NCI-H524 (cell line): ENCODE measurements at places on chromosomes 6 and 20.

DNA sequence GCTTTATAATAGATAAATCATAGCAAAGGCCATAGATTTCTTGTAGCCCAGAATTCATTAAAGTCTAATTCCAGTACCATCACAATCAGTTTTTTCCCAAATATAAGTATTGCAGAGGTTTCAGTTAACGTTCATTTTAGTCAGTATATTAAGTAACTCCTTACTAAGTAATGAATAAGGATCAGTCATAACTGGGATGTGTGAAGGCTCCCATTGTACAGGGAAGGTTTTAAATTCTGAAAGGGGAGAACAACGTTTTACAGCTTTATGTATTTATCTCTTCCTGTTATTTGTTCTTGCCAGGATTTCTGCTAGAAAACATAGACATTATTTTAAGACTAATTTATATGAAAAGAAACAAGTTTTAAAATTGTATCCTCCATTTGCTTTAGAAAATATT lies 215.5 kb upstream of the LAMP5 start:
- no peak for DNase-seq

DNA sequence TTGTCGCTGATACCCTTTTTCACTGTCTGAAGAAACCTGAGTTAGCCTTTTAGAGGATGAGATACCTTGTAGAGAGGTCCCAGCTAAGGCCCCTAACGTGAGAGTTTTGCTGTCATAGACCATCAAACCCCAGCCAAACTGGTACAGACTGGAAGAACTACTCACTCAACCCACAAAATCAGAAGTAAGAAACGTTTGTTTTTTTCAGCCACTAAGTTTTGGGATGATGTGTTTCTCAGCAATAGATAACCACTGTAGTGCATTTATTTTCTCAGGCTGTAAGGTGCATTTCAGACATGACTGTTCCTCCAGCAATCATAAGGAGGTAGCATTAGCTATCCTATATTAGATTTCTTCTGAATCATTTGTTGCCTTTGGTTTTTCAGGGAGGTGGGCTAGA lies 407.3 kb upstream of the FLRT3 start:
- DNase-seq = no peak

DNA sequence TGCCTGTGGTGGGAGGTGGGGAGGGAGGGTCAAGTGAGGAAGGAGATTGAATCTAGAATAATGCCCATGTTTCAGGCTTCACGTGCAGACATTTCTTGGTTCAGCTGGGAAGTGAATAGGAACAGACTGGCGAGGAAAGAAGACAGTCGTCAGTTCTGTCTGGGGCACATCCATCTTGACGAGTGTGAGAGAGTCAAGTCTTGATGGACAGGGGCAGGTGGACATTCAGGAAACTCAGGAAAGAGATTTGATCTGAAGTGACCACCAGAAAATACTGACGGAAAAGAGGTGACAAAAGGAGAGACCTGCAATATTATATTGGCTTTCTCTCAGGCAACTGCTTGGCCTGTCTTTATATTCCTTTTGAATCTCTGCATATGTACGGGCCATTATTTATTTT lies 68.6 kb downstream of the ESR1 start:
- DNase-seq = no peak

GRCh38 chr6:684831-685636 lies 7.9 kb downstream of the EXOC2 start:
- no peak for DNase-seq

DNA sequence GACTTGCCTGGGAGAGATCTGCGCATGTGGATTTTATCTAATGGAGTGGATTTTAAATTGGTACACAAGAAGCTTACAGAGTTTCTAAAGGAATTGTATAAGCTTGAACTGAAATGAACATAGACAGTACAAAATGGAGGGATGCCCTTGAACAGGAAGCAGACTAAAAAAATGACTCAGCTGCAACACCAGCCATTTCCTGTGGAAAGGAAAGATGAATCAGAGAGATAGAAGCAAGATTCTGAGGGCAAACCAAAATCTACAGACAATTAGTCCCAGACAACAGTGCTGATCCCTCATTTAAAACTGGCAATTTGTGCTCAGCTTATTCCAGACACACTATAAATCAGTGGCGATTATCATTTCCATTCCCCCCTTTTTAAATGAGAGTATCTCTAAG lies 114.6 kb upstream of the TCF21 start:
- DNase-seq = no peak

- DNase-seq = no peak
Observed at GRCh38 chr6:105595829-105596228, 192.9 kb upstream of the PREP start.

DNA sequence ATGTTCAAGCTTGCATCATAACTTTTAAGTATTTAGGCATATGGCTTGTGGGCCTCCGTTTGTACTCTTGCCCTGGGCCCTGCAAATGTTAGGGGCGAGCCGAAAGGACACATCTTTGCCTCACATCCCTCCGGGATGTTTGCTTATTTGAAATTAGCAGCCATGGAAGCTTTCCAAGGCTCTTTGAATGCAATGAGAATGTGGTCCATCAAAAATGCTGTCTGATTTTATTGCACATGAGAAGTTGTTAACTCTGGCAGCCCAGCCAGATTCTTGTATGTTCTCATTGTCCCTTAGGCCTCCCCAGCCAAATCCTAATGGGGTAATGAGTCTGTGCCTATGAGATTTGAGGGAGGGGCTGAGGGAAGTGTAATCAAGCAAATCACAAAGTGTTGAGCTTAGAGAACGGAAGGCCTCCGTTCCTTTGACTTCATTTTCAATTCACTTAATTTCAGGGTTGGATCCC lies 261.2 kb upstream of the MARCKS start:
- DNase-seq = no peak

GRCh38 chr20:21147593-21147992 lies 21.7 kb downstream of the KIZ start:
- DNase-seq = no peak

- peak; percentile 64 for DNase-seq
Observed at GRCh38 chr6:107115695-107116327, 496 bp upstream of the BEND3 start.

- DNase-seq = peak; percentile 45
Observed at GRCh38 chr6:145214570-145214969, 520.8 kb downstream of the EPM2A start.

DNA sequence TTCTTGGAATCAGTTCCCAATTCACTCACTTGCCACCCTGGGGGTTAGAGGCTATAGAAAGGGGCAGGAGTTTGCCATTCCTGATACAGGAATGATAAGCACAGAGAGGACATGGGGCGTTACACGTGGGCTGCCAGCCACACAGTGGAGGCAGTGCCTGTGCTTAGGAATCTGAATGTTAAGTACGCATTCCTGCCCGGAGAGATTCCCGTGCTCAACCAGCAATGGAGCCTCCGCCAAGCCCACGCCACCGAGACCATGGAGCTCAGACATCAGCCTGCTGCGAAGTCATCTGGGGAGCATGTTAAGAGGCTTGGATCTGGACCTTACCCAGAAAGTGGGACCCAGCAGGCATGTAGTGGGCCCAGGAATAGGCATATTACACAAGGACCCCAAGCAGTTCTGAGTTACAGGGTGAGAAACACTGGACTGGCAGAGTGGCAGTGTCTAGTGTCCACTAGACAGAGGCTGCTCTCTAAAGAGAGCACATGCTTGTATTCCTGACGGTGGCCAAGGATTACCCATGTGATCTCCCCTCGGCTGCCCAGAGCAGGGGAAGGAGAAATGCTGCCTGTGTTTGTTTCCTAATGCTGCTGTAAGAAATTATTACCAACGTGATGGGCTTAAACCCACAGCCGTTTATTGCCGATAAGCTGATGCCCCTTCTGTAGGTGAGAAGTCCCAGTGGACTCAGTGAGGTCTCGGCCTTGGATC lies 138.2 kb downstream of the BMP7 start:
- DNase-seq = no peak

DNA sequence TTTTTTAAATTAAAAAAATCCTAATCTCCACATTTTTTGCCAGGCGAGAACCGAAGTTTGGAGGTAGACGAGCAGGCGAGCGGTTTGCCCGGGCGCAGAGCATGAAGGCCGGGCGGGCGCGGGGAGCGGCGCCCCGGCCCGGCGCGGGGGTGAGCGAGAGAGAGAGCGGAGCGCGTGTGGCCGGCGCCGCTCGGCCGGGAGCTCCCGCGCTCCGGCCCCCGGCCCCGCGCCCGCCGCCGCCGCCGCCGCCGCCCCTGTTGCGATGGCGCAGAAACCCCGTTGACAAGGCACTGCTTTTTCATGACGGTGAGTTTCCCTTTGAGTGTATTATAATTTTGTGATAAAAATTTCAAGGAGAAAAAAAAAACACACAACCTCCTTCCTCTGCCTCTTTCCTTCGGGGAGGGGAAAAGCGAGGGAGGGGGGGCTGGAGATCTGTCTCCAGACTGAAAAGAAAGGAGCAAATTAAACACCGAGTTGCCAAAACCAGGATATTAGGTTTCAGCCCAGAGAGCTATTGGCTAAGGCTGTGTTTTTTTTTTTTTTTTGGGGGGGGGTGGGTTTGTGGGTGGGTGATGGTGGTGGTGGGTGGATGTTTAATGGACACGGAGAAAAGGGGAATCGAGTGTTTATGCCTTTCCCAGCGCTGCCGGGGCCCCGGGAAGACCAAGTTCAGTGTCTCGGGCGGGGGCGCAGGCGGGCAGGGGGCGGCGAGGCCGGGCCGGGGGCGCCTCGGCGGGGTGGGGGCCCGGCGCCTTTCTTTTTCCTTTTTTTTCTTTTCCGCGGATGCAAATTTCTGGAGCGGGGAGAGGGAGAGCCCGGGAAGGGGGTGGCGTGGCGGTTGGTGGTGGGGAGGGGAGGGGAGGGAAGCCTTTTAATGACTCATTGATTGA lies at the start of gene BICRAL:
Gene BICRAL (plus strand): TSS at position 257 of the 893 bp plus-strand sequence. CDS start 39,971 bp downstream, outside the sequence.
- DNase-seq = peak; percentile 46

- no peak for DNase-seq
Observed at GRCh38 chr6:15539722-15540270, 123.0 kb downstream of the DTNBP1 start.

DNA sequence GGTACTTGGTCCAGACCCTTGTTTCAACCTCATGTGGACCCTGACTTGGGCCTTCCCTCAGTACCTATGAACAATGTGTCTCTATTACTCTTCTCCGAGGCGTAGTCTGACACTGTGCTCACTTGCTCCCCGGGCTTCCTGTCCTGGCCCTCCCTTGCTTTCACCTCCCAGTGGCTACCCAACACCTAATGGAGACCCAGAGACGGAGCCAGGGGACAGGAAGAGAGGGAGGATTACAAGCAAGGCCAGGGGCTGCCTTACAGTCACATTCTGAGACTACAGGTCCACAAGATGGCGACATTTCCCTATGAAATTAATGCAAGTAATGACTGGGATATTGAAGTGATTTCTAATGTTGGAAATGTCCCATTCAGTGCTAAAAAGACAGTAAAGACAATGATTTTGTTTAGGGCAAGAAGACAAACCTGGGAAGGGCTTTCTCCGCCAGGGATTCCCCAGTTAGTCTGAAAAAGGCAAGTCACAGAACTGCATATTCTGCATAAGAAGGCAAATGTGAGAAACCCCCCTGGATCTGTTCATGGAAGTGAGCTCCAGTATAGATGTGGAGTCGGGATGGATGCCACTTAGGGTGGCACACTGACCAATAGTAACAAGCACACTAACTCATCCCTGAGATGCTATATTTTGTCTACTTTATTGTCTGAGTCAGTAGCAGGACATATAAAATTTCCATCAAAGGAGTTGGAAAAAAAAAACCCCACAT lies 44.0 kb upstream of the ZBTB24 start:
- DNase-seq = peak; percentile 76

- peak; percentile 87 for DNase-seq
Observed at GRCh38 chr6:15200087-15200486, 45.8 kb upstream of the JARID2 start.

- DNase-seq = peak; percentile 2
Observed at GRCh38 chr6:95686272-95686671, 108.9 kb downstream of the MANEA start.

GRCh38 chr20:58458342-58459057 lies 56.7 kb downstream of the APCDD1L start:
- DNase-seq = no peak

DNA sequence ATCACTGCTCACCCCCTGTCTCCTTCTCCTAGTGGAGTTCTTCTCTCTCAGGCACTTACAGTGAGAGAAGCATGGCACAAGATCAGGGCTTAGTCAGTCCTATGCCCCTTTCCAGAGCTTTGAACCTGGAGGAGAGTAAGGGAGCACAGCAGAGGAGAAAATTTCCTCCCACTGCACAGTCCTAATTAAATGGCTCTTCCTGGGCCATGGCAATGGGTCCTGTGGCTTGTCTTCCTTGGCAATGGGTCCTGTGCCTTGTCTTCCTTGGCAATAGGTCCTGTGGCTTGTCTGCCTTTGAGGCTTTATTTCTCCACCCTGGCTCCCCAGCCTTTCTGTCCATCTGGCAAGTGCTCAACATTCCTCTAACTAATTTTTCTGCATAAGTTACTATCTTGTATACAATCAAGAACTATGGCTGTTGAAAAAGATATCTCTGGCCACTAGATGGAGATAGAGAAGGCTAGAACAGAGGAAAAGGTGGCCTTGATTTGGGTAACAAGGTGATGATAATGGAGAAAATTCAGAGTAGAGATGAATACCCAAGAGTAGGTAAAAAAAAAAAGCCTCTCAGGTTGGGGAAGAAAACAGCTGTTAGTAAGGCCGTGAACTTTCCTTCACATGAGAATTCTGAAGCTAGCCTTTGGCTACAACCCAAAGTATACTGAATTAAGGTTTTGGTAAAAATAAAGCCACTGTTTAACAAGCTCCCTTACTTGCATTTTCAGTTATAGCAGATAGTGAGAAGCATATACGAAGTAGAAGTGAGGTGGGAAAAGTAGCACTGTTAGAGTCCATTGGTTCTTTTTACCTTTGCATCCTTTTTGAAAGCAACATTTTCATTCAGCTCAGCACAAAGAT lies 504.9 kb downstream of the DOK5 start:
- DNase-seq = no peak

- DNase-seq = no peak
Observed at GRCh38 chr6:169064194-169064593, 189.5 kb downstream of the THBS2 start.

GRCh38 chr6:167570460-167571400 lies 245.8 kb downstream of the TTLL2 start:
- no peak for DNase-seq

GRCh38 chr6:125100074-125100652 lies 53.4 kb upstream of the TPD52L1 start:
- no peak for DNase-seq

DNA sequence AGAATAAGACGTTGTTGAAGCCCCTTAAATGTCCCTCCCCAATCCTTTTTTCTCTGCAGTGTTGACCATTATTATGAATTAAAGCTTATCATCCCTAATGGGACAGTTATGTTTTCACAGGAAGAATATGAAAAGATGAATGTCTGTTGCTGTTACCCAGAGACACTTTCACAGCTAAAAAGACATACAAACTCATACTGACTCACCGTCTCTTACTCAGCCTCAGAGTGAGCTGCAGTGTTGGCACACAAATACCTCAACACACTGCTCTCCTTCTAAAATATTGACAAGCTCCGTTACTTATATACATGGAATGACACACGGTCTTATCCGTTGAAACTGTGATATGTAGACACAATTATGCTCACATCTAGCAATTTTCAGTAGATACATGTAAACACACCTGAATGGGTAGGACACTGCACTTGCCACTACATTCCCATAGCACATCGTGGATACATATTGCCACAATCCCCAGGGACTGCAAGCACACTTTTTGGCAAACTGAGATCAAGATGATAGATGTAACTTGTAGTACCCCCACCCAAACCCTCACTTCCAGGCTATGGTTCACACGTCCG lies 9.6 kb upstream of the SAPCD1 start:
- no peak for DNase-seq
